ENCODE measurements at places on chromosomes 5 and 9.

DNA sequence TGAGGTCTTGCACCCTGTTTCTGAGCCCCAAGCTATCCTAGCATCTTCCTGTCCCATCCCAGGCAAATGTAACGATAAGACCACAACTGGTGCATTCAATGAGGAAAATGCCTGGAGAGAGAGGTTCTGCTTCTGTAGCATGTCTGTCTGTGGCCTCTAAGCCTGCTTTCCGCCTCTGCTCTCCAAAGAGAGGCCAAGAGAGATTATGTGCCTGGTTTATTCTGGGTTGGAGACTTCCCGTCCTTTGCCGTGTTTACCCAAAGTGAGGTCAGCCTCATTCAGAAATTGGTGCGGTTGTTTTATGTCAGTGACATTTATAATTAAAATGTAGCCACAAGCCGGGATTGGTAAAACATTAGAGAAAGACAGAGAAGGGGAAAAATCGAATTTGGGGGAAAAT is 77.8 kb downstream of the FGF1 start:
- DNase-seq, result no peak

DNA sequence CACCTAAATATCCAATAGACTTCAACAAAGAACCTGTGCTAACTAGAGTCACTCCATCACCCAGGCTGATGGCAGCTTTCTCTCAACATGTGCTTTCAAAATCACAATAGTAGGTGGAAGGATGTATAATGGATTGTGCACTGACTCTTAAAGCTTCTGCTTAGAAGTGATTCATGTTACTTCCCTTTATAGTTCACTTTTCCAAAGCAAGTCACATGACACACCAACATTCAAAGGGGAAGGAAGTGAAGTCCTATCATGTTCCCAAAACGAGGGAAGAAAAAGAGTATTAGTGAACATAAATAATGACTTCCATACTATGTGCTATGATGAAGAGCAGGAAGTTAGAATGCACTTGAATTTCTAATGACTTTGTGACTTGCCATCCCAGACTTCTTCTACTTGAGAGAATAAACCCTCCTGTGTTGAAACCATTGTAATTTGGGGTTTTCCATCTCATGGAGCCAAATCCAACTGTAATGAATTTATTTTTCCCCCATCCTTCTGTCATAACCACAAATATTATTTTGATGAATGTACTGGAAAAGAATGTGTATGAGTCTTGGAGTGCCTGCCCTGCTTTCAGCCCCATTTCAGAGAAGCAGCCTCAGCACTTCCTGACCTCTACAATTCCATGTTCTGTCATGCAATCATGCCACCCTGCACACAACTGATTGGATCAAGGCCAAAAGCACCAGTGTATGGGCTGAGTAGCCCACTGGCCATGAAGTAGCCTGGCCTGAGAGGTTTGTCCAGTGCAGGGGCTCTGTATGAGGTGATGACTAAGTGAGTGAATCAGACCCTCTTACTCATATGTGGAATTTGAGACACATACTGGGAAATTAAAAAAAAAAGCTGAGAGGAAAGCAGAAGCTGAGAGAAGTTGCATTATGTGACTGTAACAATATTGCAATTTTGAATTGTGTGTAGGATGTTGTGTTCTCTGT is 525.9 kb upstream of the CLINT1 start:
- no peak for DNase-seq

- DNase-seq, result no peak
These were observed 3.7 kb upstream of the OTULIN start for GRCh38 chr5:14660833-14661232.

GRCh38 chr9:113471143-113471542 is 7.6 kb downstream of the RGS3 start:
- DNase-seq, result no peak

GRCh38 chr9:13627502-13627901 is 348.0 kb upstream of the MPDZ start:
- no peak for DNase-seq

- no peak for DNase-seq
These were observed 52.0 kb downstream of the AK8 start for GRCh38 chr9:132826131-132826530.

- peak; percentile 70 for DNase-seq
These were observed 171.2 kb downstream of the CWC27 start for GRCh38 chr5:64939772-64940510.

GRCh38 chr5:11596657-11597071 is 307.6 kb downstream of the CTNND2 start:
- DNase-seq, result no peak

DNA sequence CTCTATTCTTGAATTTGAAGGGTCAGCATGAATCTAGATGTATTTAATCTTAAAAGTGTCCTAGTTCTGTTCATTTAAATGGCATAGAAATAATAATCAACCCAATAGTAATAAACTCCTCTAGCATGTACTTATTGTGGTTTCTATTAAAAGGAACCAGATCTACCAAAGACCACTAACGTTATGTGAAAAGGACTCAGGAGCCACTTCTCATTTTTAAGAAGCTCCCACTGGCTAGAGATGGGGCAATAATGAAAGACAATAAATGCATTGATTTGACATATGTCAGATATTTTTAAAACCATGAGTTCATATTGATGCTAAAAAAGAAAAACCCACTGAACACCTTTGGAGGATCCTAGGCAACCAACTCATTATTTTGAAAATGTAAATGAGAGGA is 191.9 kb downstream of the ATP10B start:
- no peak for DNase-seq

- no peak for DNase-seq
These were observed 137.8 kb upstream of the RGMB start for GRCh38 chr5:98635656-98636055.

DNA sequence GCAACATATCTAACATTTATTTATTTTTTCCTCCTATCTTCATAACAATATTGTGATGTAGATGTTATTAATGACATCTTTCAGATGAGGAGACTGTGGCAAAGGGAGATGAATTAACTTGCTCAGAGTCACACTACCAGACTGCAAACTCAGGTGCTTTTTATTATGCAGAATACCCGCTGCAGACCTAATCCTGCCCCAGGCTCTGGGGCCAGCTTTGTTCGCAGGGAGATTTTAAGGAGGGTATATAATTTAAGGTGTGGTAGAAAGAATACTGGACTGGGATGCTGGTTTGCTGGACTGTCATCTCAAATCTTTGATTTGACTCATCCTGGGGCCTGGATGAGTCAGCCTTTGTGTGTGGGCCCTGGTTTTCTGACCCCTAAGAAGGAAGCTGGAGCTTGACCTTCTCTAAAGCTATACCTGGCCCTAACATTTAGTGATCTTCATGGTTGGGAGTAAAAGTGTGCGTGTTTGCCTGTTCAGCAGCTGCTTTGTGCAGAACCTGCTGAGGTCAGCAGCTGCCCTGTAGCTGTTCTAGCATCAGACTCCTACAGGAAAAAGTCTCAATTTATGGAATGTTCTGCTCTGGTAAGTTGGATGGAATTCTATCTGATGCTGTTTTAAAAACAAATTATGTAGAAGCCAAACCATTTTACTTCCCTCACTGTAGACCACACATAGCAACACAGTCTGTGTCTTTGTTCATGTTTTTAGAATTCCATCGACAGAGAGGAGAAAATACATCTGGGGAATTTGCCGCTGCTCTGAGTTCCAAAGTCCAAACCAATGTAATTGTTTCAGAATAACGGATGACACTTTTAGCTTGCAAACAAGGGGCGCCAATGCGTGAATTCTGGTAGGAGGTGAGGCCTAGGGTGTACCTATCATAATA is 4.5 kb downstream of the SLC36A1 start:
- DNase-seq, result no peak

DNA sequence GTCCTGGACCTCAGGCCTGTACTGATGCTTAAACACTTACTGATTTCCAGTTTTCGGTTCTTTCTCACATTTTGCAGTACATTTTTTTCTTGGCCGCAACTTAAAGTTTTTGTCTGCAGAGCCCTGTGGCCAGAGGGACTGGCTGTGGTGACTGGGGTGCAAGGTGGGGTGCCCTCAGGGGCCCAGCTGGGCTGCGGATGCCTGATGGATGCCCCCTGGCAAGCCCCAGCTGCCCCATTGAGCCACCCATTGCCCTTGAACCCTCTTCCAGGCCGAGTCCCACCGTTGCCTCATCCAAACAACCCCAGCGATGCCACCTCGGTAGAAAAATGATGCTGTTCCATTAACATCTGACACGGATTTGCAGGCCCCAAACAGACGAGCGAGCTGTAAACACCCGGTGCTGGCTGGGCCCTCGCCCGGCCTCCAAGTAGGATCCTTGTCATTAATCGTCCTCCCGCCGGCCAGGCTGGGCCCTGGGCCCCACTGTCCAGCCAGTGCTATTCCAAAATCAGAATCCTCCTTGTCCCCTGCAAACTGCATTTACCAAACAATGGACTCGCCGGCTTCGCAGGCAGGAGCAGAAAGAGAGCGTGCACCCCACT is 107.9 kb downstream of the PHF2 start:
- no peak for DNase-seq

DNA sequence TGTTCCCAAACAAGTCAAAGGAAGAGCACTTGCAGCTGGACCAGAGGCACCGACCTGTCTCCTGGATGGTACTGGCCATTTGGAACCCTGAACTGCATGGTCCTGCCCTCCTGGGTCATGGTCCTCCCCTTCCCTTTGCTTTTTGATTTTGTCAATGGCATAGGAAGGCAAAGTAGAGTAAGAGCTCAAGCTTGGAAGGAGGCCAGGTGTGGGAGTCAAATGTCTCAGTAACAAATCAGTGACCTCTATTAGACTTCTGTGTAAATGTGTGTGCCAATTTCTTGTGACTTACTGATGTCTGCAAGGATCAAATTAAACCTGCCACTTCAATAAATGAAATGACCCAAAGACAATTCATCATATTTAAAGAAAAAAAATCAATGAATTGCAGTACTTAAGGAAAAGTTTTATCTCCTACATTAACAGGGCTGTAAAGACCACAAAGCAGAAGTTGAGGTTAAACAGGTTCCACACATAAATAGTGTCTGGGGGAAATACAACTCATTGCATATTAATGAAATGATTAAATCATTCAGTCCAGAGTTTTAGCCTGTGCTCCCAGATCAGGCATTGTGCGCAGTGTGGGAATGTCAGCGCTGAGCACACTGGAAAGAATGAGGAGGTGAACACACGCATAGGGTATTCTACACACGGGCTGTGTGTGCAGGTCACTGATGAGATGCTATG is 32.7 kb downstream of the OSMR start:
- no peak for DNase-seq

- peak; percentile 82 for DNase-seq
These were observed 128.4 kb downstream of the TTC39B start for GRCh38 chr9:15178631-15179030.

DNA sequence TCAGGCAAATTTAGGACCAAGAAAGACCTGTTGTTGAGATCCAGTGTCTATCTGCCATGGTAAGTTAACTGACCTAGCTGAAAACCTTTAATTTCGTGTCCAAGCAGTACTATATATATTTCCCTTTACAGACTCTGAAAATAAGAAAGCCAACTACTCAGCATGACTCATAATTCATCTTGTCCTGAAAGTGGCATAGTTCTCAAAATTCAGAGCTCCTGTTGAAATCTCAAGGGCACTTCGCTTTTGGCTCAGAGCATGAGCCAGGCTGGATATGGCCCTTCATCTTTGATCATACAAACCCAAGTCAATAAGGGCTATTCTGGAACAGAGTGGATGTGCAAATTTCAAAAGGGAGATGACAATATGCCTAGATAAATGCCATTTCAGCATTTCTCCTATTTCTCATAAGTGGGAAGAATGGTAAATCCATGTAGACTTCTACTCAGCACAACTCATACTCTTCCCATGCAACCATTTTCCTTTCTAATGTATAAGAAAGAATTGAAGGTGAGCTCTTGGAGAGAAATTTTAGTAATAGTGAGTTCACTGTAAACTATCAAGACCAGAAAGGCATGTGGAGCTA is 567.9 kb upstream of the DAB2 start:
- DNase-seq, result no peak

DNA sequence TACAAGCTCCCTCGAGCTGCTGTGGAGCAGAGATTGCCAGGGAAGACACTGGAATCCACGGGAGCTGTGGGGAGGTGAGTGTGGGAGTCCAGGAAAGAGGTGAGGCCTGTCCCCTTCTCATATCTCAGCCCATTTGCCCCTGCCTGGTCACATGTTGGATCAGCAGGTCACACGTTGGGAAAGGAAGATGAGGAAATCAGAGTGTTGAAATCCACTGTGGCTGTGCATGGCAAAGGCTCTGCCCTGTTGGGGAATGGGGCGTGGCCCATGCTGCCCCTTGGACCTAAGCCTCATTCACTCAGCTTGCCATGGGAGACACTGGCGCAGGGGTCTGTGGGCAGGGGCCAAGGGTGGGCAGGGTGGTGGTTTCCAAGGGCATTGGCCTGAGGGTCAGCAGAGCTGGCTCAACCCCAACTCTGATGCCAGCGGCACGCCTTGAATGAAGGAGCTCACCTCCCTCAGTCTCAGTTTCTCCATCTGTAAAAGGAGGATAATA is 85.4 kb upstream of the CPEB4 start:
- no peak for DNase-seq

- DNase-seq, result no peak
These were observed 65.8 kb downstream of the SPEF2 start for GRCh38 chr5:35683466-35683865.

DNA sequence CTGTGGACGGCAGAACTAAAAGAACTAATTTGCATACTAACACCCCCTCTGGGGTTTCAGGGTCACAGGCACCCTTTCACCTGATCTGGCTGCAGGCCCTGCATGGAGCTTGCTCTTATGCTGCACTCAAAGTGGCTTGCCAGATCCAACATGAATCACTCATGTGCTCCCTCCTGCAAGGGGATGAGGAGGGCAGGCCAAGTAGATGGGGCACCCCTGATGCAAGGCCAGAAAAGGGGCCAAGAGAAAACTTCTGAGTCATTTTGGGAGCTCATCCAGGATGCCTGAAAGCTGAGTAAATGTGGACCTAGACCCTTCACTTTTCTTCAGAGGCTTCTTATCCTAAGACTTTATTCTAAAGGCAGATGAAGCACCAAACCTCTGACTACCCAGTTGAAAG is 558.5 kb upstream of the PTGER4 start:
- DNase-seq, result no peak

DNA sequence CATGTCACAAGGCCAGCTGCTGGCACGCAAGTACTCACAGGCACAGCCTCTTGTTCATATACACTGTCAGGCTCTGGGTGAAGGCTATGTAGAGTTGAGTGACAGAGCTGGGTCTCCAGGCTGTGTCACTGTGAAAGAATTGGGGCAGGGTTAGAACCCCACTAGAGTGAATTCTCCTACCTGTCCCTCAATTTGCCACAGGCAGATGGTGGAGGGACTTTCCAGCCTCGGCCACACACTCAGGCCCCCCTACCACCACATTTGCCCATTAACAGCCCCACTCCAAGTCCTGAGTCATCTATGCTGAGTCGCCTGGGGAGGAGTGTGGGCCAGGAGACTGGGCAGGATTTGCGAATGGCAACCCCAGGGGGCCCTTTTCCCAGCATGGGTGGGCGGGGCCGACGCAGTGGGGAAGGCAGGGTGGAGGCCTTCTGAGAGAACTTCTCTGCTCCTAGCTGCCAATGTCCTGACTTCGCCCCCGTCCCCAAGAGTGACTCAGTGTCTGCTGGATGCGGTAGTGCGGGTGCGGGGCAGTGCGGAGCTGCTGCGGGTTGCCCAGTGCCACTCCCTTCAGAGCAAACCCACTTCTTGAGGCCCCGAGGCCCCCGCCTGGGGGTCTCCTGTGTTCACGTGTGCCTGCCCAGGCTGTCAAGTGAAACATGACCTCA is 50.3 kb upstream of the PSD2 start:
- peak; percentile 48 for DNase-seq

GRCh38 chr9:752201-752600 is 89.3 kb upstream of the DMRT1 start:
- DNase-seq, result no peak

Measured in NCI-H2171 treated with DMSO at 0.1 percent for 48 hours (cell line).